AML-193 (cell line): ENCODE measurements at places on chromosomes 2 and 18.

DNA sequence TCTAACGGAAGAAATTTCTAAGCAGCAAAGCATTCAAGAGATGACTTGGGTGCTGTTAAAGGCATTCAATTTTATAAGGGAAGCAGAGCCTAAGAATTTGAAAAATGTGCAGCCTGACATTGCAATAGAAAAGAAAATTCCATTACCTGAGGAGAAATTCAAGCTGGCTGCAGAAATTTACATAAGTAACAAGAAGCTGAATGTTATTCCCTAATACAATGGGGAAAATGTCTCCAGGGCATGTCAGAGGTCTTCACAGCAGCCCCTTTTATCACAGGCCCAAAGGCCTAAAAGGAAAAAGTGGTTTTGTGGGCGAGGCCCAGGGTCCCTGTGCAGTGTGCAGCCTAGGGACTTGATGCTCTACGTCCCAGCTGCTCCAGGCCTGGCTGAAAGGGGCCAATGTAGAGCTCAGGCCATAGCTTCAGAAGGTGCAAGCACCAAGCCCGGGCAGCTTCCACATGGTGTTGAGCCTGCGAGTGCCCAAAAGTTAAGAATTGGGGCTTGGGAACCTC, 306.7 kb downstream of the RDH14 start:
- no peak for DNase-seq

DNA sequence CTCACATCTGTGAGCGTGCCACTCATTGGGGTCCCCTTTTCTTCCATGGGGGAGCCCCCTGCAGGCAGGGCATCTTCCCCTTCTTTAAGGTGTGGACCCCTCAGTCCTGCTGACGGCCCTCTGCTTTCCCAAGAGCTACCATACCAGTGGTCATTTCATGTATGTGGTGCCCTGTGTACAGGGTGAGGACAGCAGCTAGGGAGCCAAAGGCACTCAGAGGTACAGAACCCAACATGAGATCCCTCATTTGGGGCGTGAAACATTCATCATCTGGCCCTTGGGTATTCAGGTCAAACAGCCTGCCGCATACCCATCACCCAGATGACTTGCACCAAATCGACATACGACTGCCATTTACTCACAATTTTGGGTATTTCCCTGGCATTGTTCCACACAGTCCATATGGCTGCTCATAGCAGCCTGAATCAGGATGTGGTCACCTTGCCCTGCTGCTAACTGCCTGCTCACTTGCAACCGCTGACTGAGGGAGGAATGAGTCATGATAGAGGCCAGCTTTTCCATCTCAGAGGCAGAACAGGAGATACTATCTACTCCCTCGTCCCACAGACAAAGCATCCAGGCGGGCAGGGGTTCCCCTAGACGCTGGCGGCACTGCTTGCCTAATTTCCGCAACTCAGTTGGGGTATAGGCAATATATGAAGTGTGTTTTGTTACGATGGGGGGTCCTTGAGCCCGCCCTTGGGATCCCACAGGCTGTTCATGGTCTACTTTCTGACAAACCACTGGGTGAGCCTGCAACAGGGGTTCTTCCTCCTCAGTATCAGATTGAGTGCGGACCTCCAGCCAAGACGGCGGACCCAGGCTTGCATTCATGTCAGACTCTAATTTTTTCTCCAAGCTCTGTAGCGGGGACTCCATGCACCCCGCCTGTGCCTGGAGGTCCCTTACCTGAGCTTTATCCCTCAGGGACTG, 228.6 kb downstream of the SATB2 start:
- DNase-seq = peak; percentile 80

- DNase-seq = no peak
These were observed 83.5 kb downstream of the LDLRAD4 start for GRCh38 chr18:13302040-13302439.

GRCh38 chr18:23716516-23716915, 27.3 kb downstream of the LAMA3 start:
- no peak for DNase-seq

GRCh38 chr2:74532222-74532621, 2.5 kb downstream of the HTRA2 start:
- peak; percentile 69 for DNase-seq

DNA sequence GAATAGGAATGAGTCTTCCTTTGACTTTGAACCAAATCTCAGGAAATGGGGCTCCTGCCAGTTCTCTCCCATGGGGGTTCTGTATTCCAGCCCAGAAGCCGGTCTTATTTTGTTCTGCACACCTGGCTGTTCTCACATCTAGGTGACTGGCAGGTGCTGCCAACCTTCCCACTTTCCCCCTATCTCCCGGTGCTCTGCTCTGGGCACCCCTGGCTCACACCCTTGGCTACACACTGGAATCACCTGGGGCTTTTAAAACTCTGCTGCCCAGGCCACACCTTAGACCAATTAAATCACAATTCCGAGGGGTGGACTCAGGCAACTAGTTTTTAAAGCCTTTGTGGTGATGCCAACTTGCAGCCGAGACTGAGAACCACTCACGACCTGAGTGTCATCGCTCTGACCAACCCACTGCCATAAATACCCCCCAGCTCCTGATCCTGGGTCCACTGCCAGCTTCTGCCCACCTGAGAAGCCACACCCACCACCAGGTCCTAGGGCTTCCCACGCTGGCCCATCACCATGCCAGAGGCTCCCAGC, 69.2 kb downstream of the KCNF1 start:
- DNase-seq = no peak

DNA sequence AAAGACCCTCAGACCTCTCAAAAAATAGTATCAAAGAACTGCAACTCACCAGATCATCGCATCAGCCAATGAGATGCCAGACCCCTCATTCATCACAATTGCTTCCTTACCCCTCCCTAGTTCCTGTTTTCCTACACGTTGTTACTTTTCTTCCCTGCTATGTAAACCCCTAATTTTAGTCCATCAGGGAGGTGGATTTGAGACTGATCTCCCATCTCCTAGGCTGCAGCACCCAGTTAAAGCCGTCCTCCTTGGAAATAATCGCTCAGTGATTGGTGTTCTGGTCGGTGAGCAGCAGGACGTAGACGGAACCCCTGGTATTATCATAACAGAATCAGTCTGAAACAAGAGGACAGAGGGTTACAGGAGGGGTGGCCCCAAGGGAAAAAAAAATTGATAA, 44.0 kb upstream of the MAP4K4 start:
- no peak for DNase-seq

- no peak for DNase-seq
These were observed 101.1 kb downstream of the B3GNT2 start for GRCh38 chr2:62296832-62297623.

GRCh38 chr2:127584516-127585033, 49.1 kb downstream of the MYO7B start:
- no peak for DNase-seq

GRCh38 chr18:63683152-63683551, 19.6 kb upstream of the SERPINB11 start:
- DNase-seq = no peak

GRCh38 chr18:30676053-30676480, 366.5 kb downstream of the DSC3 start:
- no peak for DNase-seq

DNA sequence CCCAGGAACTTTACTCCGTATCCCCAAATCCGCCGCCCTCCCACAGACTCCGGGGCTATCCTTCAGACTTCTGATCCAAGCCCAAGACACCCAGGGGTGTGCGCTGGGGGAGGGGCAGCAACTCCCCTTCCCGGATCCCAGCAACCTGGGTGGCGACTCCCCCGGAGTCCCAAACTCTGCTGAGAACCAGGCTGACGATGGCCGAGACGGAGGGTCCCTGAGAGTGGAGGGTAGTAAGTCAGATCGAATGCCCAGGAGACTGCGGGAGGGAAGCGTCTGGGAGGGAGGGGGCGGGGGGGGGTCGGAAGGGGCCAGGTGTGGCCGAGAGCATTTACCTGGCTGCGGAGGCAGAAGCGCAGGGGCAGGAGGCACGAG, 7.0 kb upstream of the TNS1 start:
- DNase-seq = no peak

DNA sequence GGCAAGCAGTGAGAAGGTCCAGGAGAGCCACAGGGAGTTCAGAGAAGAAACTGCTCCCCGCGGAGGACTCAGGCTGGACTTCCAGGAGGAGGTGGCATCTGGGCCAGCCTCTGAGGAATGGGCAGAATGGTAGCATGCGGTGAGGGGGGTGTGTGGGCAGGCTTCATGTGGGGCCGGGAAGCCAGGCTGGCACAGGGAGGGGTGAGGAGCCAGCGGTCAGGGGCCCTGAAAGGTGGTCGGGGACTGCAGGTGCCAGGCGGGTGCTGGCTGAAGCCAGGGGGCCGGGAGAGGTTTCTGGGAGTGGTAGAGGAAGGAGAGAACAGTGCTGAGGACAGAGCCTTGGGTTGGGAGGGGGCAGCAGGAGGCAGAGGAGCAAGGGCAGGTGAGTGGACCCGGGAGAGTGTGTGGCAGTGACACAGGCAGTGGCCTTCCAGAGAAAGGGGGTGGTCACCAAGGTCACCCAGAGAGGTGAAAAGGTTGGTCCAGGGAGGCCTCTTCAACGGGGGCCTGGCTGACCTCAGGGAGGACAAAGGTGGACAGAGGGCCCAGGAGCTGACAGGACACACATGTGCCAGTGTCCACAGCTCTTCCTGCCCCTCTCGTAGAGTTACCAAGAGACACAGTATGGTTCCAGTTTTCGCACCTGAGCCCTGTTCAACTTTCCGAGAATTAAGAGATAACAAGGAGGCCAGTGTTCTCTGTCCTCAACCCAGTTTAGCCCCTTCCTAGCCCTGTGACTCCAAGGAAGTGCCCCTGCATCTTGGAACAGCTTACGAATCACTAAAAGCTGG, 101.2 kb upstream of the ASB18 start:
- no peak for DNase-seq

DNA sequence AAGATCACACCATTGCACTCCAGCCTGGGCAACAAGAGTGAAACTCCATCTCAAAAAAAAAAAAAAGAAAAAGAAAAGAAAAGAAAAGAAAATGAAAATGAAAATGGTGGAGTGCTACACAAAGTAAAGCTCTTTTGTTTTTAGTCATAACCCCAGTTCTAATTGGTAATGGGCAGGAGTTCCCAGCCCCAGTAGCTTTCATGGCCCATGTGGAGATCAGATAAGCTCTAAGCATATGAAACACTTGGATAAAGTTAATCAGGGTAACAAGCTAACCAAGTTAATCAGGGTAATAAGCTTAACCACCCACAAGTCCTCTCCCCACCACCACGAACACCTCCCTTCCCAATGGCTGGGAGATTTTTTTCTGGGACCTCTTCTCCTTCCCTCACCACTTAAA, 240.8 kb downstream of the BCL11A start:
- no peak for DNase-seq

GRCh38 chr2:26175466-26176278, 2.8 kb downstream of the GAREM2 start:
- DNase-seq = no peak

DNA sequence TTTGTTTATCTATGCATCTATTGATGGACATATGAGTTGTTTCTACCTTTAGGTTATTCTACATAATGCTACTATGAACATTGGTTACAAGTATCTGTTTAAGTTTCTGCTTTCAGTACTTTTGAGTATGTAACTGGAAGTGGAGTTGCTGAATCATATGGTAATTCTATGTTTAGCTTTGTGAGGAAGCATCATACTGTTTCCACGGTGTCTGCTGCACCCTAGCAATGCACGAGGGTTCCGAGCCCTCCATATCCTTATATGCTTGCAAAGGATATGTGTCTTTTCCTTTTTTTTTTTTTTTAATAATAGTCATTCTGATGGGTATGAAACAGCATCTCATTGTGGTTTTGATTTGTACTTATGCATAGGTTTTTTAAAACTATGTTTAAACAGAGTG, 83.7 kb downstream of the FMNL2 start:
- DNase-seq = no peak

DNA sequence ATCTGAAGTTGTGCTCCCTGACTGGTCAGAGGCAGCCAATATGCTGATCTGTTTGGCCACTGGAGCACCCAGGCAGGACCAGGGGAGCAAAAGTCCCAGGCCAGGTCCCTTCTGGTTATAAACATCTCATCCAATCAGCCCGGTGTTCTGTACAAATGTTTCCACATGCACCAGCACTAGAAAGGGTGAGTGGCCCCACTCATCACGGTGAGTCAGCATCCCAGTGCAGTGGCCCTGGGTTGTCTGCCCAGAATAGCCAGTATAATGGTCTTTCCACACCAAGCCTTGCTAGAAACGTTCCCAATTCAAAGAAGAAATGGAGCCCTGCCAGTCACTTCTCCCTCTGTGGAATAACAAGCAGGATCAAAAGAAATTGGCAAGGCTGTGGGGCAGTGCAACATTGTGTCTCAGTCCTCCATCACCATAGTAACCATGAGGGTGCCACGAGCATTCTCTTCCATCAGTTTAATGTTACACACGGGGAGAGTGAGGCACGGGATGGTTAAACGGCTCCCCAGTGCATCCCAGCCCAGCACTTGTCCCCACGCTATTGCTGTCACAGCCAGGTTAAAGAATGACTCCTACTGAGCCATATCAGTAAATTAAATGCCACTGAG, 174.9 kb downstream of the SEPTIN10 start:
- DNase-seq = no peak

DNA sequence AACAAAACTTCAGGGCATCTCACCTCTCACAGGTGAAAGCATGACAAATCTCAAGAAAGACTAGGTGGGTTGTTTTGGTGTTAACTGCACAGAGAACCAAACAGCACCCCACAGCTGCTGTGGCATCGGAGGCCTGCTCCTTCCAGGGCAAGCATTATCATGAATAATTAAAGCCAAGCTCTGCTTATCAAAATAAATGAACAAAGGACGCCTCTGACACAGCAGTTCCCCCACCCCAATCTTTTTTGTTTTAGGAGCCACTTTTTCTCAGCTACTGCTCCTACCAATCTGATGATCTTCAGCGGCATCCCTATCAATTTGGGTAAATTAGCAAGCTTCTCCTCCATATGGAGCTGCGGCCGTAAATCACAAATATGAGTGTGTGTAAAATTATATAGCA, 58.6 kb downstream of the KLF7 start:
- DNase-seq = no peak

GRCh38 chr18:76075777-76076176, 419.3 kb downstream of the ZNF516 start:
- no peak for DNase-seq

DNA sequence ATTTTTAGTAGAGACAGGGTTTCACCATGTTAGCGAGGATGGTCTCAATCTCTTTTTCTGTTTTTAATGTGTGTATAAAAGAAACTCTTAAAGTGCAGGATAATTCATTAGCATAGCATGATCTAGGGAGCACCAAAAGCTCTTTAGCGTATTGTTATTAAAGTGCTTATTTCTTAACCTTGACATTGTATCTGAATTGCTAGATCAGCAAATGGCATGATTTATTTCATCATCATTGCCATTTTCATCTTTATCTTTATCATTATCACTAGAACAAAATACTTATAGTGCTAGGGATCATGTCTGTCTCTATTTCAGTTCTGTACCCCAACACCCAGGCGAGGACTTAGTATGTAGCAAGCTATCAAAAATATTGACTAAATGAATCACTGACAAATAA, 393.8 kb upstream of the HNMT start:
- DNase-seq = no peak

DNA sequence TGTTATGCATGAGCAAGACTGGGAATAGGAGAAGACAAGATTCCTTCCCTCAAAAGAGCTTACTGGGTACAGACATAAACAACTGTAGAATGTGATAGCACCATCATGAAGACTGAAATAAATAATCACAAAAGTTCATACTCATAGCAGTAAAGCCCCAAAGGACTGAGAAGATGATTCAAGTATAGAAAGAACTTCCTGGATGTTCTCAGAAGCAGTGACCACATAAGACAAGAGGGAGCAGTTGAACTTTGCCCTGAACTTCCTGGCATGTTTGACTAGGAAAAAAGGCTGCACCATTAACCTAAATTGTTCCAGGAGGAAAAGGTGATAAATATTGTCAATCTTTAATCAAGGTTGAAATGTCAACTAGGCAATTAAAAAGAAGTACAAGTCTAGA, 57.8 kb upstream of the CCDC141 start:
- DNase-seq = no peak

- no peak for DNase-seq
These were observed 118.9 kb downstream of the MMADHC start for GRCh38 chr2:149468636-149469035.
